ENCODE measurements at places on chromosomes 13 and 19.
A peak's percentile ranks its signal among the peaks of the same experiment; 100 is the strongest.

- no peaks in the 10 kb centered on the region for H3K36me3 ChIP-seq
- H3K4me3 ChIP-seq = no peak overlapping the region
- H3K4me1 ChIP-seq = no peaks in the 10 kb centered on the region
- H3K27me3 ChIP-seq = peaks cover 20% of the 10 kb centered on the region
- no peak overlapping the region for H3K27ac ChIP-seq
- no peak for ATAC-seq
These were observed 19.0 kb downstream of the OLFM2 start for GRCh38 chr19:9917321-9917720.

- no peaks in the 10 kb centered on the region for H3K27me3 ChIP-seq
- no peak overlapping the region for H3K27ac ChIP-seq
- ATAC-seq = no peak
- H3K4me3 ChIP-seq = no peak overlapping the region
- H3K36me3 ChIP-seq = no peaks in the 10 kb centered on the region
- H3K4me1 ChIP-seq = no peaks in the 10 kb centered on the region
These were observed 23.9 kb downstream of the POP4 start for GRCh38 chr19:29629836-29630534.

DNA sequence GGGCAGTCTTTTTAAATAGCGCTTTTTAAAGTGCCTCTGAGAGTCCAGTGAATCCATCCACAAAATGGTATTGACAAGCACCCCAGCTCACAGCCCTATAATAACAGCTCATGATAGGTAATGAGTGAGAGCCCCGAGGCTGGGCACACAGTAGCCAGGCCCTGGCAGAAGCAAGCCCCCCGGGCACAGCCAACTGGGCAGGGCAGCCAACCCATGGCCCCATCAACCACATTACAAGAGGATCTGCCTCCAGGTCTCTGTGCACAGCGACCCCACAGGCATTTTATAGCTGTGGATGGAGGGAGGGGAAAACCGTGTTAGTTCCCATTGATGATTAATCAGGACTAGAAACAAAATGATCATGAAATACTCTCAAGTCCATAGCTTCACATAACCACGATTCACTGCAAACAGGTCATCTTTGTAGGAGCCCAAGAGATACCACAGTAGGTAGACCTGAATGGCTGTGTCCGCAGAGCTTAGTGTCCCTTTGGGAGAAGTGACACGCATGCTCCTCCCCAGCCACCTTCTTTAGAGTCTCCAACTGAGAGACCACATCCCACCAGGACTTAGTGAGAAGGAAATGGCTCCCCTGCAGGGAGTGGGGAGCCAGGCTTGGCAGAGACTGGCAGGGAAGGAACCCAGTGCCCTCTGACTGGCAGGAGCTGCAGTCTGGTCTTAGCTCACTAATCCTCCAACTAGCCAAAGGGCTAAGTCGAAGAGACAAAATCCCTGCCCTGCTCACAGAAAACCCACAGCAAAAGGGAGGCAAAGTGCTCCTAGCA lies 4.3 kb upstream of the VSTM2B start:
- no peak overlapping the region for H3K27ac ChIP-seq
- H3K4me3 ChIP-seq = no peak overlapping the region
- H3K36me3 ChIP-seq = no peaks in the 10 kb centered on the region
- ATAC-seq = no peak
- peaks cover 38% of the 10 kb centered on the region for H3K27me3 ChIP-seq

DNA sequence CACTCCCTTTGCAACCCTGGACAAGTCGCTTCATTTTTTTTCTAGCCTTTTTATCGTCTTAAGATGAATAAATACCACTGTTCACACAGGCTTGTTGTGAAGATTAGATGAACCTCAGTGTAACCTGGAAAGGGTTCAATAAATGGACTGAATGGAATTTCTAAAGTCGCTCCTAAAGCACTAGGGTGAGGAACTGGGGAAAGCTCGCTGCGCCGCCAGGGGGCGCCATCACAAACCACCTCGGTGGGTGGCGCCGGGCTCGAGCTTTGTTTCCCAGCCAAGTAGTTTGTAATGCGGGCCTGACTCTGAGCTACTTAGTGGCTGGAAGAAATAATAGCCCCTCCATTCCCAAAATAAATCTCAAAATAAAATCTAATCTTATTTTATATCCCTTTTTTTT lies 2.2 kb upstream of the CEACAM6 start:
- peak; percentile 74 for ATAC-seq
- H3K4me3 ChIP-seq = no peak overlapping the region
- peaks cover 5% of the 10 kb centered on the region for H3K4me1 ChIP-seq
- no peaks in the 10 kb centered on the region for H3K36me3 ChIP-seq
- no peak overlapping the region for H3K27ac ChIP-seq
- H3K27me3 ChIP-seq = peaks cover 20% of the 10 kb centered on the region

- peaks cover 45% of the 10 kb centered on the region for H3K36me3 ChIP-seq
- H3K27ac ChIP-seq = no peak overlapping the region
- no peak for ATAC-seq
- H3K27me3 ChIP-seq = no peaks in the 10 kb centered on the region
- no peak overlapping the region for H3K4me3 ChIP-seq
These were observed 9.5 kb upstream of the MLNR start for GRCh38 chr13:49210669-49211068.

DNA sequence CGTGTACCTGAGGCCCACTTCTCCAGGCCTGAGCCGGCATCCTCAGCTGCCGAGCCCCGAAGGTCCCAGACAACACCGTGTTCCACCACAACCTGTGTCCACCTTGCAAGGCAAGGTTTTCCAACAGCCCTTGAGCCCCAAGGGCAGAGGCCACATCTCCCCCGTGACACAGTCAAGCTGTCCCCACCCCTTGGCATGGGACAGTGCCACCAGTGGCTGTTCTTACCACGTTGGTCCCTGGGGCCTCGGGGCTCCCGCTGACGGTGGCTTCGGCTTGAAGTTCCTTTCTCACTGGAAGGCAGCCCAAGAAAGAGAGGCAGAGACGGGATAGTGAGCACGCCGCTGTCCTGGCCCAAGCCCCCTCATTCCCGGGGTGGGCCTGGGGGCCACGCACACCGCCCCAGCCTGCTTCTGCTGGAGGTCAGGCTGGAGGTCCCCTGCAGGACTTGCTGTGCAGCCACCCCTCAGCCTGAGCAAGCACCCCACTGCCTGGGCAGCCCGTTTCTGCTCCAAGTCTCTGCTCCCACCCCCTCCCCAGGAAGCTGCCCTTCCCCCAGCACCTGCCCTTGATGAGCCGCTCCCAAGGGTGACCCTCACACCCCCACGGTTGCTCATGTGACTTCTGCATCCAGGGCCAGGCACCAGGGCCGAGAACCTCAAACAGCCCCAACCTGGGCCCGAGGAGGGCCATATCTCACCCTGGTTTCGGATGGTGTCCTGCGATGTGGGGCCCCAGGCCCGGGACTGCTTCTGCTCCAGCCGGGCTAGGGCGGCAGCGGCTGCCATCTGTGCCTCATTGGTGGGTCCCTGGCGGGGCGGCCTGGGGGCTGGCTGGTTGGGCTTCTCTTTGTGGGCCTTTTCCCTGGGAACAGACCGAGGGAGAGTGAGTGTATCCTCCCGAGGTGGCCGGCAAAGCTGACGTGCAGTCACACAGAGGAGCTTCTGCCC lies 4.1 kb downstream of the UBXN6 start:
- H3K27me3 ChIP-seq = no peaks in the 10 kb centered on the region
- ATAC-seq = no peak
- H3K4me1 ChIP-seq = peaks cover 15% of the 10 kb centered on the region
- peaks cover 35% of the 10 kb centered on the region for H3K36me3 ChIP-seq
- H3K27ac ChIP-seq = no peak overlapping the region

GRCh38 chr13:108121406-108121805 lies 93.9 kb downstream of the LIG4 start:
- no peaks in the 10 kb centered on the region for H3K36me3 ChIP-seq
- ATAC-seq = no peak
- H3K27ac ChIP-seq = no peak overlapping the region
- no peak overlapping the region for H3K4me3 ChIP-seq
- peaks cover 15% of the 10 kb centered on the region for H3K27me3 ChIP-seq
- no peaks in the 10 kb centered on the region for H3K4me1 ChIP-seq

DNA sequence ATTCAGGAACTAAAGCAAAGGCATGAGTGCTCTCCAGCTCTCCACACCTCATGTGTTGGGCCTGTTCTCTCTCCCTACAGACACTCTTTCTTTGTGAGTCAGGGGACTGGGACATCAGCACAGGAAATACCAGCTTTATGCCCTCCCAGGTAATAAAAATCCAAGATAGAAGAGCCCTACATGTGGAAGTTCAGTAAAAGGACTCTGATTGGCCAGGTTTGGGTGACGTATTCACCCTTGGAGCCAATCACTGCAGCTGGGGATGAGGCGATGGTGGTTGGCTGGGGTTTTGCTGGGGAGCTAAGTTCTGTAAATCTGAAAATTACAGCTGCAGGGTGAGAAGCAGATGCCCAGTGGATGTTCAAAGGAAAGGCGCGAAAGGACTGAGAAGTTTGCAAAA lies 32.5 kb downstream of the CCDC70 start:
- no peaks in the 10 kb centered on the region for H3K36me3 ChIP-seq
- H3K27me3 ChIP-seq = peaks cover 7% of the 10 kb centered on the region
- no peak overlapping the region for H3K27ac ChIP-seq
- H3K4me3 ChIP-seq = no peak overlapping the region

DNA sequence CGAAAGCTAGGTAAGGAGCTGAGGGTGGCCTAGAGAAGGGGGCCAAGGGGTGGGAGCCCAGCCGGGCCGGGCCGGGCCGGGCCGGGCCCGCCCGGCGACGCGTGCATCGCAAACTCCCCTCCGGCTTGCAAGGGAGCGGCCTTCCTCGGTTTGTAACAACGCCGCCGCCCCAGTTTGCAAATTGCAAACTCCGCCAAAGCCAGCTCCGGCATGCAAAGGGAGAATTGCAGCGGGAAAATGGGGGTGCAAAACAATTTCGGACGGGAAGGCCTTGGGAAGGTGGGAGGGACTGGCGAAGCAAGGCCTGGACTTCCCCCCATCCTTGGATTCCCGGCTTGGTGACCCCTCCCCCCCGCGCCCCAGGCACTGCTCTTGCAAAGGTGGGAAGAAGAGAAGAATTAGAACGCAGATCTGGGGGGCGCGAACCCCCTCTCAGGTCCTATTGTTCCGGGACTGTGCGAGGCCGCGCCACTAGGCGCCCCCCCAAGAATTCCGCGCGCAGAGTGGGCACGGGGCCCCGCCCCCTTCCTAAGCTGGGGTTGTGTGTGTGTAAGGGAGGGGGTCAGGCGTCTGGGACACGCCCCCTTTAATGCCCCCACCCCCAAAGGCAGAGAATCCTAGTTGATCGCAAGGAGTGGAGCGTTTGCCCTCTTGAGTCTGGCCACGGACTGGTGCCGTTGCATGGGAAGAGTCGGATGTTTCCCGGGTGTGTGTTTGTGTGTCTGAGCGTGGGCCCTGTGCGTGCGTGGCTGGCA lies 926 bp downstream of the PRR12 start:
- peaks cover 27% of the 10 kb centered on the region for H3K36me3 ChIP-seq
- ATAC-seq = no peak
- peaks cover 31% of the 10 kb centered on the region for H3K4me1 ChIP-seq

- ATAC-seq = no peak
- no peaks in the 10 kb centered on the region for H3K4me1 ChIP-seq
- no peak overlapping the region for H3K4me3 ChIP-seq
- H3K36me3 ChIP-seq = no peaks in the 10 kb centered on the region
These were observed 473.4 kb downstream of the SLITRK5 start for GRCh38 chr13:88144580-88144979.

GRCh38 chr13:94608586-94608985 lies 6.9 kb downstream of the GPR180 start:
- no peak overlapping the region for H3K27ac ChIP-seq
- no peak overlapping the region for H3K4me3 ChIP-seq
- peaks cover 15% of the 10 kb centered on the region for H3K4me1 ChIP-seq

All from activated T-helper 17 cell treated with anti-CD3 and anti-CD28 coated beads, Interleukin-2, amount 50 U/mL, for 72 hours (primary cell).